ENCODE measurements at places on chromosomes 7 and 10.

- DNase-seq = no peak
Observed at GRCh38 chr10:72735288-72735936, 43.5 kb downstream of the MCU start.

DNA sequence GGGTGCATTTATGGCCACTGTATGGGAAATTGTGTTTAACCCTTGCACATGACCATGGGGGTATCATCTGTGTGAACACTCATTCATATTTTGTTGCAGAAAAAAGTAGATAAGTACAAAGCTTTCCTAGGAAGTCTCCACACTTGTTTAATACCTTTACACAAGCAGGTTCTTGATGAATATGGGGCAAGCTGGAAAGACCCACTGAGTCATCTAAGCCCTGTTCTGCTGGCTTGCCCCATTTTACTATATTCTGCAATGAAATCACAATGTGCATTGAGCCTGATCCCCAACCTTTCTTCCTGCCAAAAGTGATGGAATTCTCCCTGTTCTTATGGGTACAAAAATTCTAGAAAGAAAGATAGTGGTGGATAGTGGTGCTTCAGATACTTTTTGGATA lies 99.8 kb downstream of the CCDC71L start:
- DNase-seq = no peak

DNA sequence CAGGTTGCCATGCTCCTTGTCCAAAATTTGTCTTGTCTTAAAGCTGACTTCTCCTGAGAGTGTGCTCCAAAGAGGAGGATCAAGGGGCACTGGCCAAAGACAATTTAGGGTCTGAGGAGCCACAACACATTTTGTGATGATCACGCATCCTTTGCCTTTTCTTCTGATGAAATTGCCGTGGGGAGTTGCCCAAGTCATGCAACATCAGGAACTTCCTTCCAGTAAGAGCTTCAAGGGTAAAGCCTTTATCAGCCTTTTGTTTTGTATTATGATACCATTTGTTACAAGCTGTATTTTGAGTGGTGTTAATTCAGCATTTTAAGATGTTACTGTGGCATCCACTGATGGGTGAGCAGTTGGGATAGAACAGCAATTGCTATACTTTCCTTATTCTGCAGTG lies 131.2 kb upstream of the MKI67 start:
- DNase-seq = no peak

DNA sequence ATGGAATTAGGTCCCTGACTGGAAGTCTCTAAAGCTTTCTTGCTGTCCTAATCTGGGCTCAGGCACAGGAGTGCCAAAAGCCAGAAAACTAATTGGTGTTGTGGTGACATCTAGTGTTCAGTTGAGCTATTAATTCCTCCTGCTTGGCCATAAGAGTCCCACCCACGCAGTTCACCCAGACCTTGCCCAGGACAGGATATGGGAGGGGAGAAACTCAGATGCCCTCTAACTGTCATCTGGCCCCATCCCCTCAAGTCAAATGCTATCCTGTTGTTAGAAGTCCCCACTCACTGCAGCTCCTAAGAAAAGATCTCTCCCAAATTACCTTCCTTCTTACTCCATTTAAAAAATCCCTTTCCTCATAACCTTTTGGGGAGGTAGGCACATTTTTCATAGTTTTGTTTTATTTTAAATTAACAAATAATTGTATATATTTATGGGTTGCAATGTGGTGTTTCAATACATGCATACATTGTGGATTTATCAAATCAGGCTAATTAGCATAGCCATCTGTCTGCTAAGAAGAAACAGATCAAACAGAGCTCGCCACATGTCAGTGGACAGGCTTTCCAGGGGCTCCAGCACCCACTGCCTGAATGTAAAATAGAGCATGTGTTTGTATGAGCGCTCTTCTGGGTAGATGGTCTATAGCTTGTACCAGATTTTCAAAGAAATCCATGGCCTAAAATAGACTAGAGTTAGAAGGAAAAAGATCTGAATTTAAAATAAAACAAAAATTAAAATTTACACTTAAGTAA lies 84.0 kb downstream of the GSAP start:
- DNase-seq = peak; percentile 50

GRCh38 chr10:92241158-92241500 lies 49.7 kb downstream of the CPEB3 start:
- DNase-seq = no peak

DNA sequence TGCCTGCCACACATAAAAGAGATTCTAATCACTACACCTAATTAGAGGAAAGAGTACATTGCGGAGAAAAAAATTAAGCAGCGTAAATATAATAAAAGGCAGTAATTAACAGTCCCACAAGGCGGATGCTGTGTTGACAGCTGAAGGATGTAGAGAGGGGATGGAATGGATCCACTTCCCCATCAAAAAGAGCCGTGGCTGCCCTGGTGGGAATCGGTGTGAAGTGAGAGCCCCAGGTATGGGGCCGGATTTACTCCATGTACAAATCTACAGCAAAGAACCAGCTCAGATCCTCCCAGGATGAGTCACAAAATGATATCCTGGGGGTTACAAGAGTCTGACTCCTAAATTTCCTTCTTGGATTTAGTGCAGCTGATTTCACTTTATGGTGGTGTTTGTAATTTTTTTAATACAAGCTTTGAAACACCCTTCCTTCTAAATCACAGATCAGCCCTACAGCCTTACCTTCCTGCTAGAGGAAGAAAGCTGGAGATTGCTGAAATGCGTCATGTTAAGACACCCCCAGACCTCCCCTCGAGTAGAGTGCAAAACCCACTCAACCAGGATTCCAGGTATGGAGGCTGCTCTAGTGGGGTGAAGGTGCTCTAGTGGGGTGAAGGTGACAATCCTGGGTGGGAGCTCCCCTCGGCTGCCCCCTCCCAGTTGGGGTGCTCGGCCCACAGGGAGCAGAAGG lies 398.4 kb downstream of the PLXNA4 start:
- DNase-seq = no peak

- no peak for DNase-seq
Observed at GRCh38 chr7:150959739-150960734, 18.1 kb downstream of the KCNH2 start.

DNA sequence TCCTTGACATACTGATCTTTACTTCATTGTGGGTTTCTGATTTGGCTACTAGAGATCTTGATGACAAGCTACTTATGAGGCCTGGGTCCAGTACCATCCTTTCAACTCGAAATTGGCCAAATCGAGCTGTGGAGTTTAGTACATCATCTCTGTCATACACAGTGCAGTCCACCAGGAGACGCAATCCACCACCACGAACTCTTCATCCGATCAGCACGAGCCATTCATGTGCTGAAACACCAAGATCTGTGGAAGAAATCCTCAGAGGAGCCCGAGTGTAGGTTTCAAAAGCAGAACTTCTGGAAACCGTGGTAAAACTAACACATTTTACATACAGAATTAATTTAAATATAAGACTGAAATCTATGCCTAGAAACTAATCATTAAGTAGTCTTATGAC lies 14.2 kb downstream of the DNAJC9 start:
- DNase-seq = no peak

- no peak for DNase-seq
Observed at GRCh38 chr7:87480386-87480785, 4.9 kb upstream of the ABCB4 start.

DNA sequence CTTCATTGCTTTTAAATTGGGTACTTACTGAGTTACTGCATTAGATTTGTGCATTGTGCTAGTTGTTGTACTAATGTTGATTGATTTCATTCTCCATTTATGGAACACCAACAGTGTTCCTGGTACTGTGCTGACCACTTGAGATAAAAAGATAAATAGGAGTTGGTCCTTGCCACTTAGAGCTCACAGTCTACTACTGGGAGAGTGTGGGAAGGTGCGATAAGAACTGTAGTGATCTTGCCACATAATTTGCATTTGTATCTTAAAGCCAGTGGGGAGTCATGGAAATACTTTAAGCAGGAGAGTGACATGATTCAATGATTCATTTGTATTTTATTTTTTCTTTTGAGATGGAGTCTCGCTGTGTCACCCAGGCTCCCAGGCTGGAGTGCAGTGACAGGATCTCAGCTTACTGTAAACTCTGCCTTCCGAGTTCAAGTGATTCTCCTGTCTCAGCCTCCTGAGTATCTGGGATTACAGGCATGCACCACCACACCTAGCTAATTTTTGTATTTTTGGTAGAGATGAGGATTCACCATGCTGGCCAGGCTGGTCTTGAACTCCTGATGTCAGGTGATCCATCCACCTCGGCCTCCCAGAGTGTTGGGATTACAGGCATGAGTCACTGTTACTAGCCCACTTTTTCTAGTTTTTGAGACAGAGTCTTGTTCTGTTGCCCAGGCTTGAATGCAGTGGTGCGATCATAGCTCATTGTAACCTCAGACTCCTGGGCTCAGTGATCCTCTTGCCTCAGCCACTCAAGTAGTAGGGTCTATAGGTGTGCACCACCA lies 51.2 kb upstream of the TMEM248 start:
- DNase-seq = no peak

DNA sequence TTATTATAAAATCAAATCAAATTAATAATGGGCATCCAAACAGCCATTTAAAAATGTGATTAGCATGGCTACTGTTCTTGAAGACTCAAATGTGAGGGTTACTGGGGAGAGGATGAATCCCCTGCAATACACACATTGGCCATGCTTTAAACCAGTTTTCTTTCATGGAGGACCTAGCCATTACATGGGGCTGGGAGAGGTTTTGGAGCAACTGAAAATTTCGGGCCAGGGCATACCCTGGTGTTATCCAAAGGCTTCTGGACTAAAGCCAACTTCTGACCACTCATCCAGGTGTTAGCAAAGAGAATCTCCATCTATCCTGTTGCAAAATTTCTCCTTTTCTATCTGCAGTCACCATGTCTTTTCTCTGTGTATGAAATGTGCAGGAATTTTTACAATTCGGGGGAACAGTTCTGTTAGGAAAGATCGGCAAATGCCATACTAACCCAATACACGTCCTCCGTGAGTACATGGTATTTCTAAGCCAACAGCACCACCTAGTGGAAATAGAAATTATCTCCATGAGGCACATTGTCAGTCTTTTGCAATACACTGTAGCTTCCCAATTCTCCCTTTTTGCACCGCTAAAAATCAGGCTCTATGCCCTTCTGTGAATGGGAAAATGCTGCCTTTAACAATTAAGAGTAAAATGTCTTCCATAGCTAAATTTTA lies 47.0 kb upstream of the ZNF107 start:
- DNase-seq = no peak

Measured in stimulated activated naive CD8-positive, alpha-beta T cell treated with anti-CD3 and anti-CD28 coated beads, Interleukin-15, amount 100 ng/mL, for 72 hours (primary cell).